Inflammatory macrophage treated with lipopolysaccharide for 4 hours (primary cell): ENCODE measurements at places on chromosomes 7 and 10.

DNA sequence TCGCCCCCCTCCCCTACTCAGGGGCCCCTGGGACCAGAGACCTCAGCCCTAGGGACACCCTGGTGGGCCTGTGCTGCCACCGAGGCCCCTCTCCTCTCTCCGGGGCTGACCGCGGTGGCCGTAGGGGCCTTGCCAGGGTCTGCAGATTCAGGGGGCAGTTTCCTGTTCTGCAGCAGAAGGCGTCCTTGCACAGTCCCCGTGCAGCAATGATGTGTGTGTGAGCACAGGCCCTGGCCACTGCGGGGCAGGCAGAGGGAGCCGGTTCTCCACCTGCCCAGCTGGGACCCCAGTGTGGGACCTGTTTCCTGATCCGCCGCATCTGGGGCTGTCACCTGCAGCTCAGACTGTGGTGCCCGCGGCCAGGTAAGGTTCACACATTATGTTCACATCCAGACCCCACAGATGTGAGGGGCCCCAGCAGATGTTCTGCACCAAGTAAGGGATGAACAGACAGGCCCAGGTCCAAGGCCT, 60.7 kb upstream of the DNAJB6 start:
- no peak for DNase-seq

GRCh38 chr7:121376979-121377378, 19.1 kb downstream of the FAM3C start:
- peak; percentile 20 for DNase-seq

DNA sequence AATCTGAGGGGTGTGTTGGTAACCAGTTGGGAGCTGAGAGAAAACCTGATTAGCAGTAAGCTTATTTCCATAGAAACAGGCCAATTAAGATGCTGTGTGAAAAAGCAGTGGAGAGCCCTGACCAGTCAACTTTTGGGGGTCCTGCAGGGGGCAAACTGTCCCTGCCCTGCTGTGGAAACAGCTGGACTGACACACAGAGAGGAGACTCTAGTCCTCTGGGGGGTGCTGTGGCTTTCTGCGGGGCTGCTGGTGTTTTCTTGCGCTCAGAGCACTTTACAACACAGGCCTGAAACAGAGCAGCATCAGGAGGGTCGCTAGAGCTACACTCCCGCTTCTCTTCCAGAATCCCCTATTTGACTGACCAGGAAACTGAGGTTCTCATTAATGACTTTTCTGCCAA, 546.9 kb upstream of the GALNT17 start:
- DNase-seq: no peak

- no peak for DNase-seq
Observed at GRCh38 chr10:9010931-9011670, 956.6 kb downstream of the GATA3 start.

DNA sequence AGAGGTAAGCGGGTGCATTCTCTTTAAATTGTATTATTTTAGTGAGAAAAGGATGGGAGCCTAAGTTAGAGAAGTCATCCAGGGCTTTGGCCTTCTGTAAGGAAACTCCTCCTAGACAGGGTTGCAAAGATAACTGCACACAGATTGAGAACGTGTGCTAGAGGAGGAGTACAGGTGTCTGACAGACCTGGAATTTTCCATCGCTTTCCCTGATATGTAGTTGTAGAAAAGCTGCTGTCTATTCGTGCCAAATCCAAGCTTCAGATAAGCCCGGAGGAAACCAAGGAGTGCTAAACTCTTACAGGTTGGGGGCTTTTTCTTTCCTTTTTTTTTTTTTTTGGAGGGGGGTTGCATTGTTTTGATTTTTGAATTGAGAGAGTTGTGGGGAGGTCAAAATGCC, 23.1 kb downstream of the LRRC4 start:
- DNase-seq: no peak

DNA sequence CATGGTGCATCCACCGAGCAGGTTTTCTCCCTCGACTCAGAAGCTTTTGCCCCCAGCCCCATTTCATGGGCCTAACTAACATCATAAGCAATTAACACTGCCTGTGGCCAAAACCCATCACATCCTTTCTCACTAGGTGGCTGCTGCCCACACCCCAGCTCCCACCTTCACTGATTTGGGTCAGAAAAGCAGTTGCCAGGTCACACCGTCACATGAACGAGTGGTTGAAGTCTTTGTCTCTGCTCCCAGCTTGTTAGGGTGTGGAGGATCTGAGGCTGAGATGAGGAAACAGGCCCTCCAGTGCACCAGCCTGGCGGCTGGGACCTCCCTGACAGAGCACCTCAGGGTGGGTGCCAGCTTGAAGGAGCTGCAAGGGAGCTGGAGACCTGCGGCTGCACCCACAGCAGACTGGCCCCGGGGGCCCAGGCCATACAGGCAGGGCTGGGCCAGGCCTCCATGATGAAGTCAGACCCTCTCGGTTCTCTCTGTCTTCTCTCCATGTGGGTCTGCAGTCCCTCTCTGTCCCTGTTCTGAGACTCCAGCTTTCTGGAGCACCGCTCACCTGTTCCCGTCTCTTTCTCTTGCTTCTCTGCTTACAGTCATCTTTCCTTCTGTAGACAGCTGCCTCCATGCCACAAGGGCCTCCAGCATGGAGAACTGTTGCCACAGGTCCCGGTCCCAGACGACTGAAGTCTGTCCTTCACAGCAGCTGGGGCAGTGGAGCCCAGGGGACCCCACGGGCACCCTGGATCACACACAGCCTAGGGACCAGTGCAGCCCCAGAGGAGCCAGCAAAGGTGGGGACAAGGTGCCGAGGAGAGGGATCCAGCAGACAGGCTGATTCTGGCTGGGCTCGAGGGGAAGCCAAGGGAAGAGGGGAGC, 13.8 kb upstream of the INPP5A start:
- DNase-seq: no peak

DNA sequence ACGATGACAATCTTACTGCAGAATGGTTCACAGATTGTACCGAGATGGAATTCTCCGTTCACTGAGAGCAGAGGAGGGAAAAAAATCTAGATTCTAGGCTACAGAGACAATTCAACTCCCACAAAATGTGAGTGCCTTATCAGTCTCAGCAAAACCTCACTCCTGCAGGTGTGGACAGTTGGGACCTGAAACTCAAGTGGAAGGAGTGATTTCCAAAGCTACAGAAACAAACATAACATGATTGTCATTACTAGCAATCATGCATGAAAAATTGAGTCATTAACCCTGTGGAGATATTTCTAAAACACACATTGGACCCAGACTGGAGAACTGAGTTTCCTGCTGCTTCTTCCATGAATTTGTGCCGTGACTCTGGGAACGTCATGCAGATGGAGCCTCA, 70.3 kb downstream of the CALML3 start:
- no peak for DNase-seq

- DNase-seq: peak; percentile 50
Observed at GRCh38 chr7:149791-150636, 42.4 kb upstream of the FAM20C start.

DNA sequence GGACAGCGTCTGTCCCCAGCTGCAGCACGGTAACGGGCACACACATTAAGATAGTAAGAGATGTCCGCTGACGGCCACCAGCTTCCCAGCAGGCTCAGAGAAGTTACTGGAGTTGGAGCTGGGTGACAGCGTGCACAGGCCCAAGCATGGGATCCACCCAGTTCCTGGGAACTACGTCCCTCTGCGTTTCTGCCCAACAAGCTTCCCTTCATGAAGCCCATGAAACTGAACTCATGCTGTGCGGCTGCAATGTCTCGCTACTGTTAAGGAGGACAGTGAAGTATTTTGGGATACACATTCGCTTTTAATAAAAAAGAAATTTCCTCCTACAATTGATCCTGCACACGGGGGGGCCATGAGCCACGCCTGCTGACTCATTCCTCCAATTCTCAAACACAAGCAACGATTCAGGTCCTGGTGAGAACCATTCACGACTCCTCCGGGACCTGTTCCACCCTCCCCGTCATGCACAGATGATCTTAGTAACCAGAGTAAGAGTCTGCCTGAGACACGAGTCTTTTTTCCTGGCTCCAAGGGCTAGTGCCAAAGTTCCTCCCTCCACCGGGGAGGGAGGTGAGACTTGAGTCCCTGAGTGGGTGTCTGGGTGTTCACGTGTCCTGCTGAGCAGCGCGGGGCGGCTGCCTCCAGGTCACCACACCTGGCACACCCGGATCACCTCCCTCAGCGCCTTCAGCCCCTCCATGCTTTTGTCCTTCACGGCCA, 2.6 kb downstream of the PSMG3 start:
- no peak for DNase-seq

GRCh38 chr7:16847381-16847860, 34.4 kb downstream of the AGR3 start:
- DNase-seq: no peak

DNA sequence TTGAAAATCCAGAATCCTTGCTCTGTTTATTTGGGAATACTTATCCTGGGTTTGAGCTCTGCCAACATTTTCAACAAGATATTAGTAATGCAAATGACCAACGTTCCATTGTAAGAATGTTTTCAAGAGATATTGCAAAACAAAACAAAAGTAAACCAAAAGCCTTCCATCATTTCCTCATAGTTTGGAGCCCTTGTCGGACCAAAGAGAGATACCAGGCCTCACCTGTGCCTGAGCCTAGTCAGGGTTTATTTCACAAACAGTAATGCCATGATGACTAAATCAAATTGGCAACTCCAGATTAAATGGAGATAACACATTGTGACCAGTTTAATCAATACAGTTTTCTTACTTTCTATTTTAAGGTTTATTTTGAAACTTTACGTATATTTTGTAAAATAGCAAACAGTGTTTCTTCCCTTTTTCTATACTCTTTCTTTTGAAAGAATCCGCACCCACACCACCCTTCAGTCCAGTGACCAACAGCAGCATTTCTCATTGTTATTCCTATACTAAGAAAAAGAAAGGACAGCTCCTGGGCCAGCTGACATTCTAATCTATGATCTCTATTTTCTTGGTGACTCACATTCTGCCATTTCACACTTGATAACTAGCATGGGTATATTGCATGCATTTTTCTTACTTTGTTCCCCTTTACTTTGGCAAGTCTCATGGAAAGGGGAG, 168.5 kb upstream of the MEOX2 start:
- DNase-seq: no peak

GRCh38 chr7:105978035-105978434, 15.0 kb downstream of the CDHR3 start:
- no peak for DNase-seq

GRCh38 chr10:35353395-35353794, 17.1 kb downstream of the CCNY start:
- no peak for DNase-seq

GRCh38 chr10:117272195-117273076, 31.5 kb downstream of the SLC18A2 start:
- no peak for DNase-seq

GRCh38 chr7:35256256-35257175, 2.6 kb upstream of the TBX20 start:
- DNase-seq: no peak

GRCh38 chr7:157233677-157234076, 95.0 kb downstream of the UBE3C start:
- no peak for DNase-seq

- DNase-seq: no peak
Observed at GRCh38 chr7:121516821-121517220, 120.7 kb upstream of the FAM3C start.

GRCh38 chr10:112536663-112537062, 89.6 kb downstream of the VTI1A start:
- no peak for DNase-seq

DNA sequence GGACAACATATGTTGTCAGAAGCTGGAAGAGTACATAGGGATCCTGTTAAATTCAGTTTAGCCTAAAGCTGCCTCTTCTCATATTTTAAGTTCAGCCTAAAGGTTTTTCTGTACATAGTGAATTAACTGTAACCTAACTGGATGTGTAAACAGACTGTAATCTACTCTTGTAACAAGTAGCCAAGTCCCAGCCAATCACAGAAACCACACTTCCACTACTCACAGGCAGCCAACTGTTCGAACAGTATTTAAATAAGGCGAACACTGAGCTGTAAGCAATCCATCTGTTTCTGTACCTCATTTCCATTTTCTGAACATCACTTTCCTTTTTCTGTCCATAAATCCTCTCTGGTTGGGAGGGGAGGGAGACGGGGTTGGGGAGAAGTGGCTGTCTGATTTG, 15.0 kb upstream of the STN1 start:
- no peak for DNase-seq

DNA sequence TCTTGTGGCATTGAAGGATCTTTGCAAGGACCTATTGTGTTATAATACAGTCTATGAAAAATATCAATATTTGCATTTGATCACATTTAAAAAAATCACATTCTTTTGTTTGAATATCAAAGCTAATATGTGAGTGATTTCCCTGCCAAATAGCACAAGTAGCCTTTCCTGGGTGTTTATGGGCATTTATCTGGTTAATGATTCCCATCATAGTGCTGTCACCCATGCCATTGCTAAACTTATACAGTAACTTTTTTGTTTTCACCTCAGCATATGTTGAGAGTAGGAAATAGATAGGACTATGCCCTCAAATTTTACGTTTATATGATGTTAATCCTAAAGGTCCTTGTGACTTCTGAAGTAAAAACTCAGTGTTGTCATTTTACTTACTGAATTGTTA, 136.9 kb downstream of the CFTR start:
- DNase-seq: no peak

GRCh38 chr7:157116762-157117161, 22.0 kb upstream of the UBE3C start:
- DNase-seq: peak; percentile 64

GRCh38 chr10:78774999-78775711, 293.6 kb upstream of the ZMIZ1 start:
- no peak for DNase-seq

GRCh38 chr10:124222318-124222987, 129.1 kb upstream of the CHST15 start:
- DNase-seq: no peak

GRCh38 chr10:131802156-131802915, 98.5 kb upstream of the PPP2R2D start:
- no peak for DNase-seq

DNA sequence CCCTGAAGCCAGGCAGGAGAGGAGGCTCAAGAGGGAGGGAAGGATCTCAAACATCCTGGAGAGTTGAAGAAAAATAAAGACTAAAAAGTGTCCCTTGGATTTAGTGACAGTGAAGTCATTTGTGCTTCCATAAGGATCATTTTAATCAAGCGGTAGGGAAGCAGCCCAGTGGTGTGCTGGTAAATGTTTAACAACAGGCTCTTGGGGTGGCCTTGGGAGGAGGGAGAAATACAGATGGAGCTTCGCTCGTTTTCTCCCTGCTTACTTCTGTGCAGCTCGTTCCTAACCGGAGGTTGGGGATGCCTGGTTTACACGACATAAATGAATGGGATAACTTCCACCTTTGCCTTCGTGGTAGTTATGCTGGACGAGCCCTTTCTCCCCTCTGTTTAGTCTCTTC, 140.0 kb downstream of the CAMK1D start:
- no peak for DNase-seq

- no peak for DNase-seq
Observed at GRCh38 chr10:4384245-4384644, 441.8 kb upstream of the AKR1E2 start.

GRCh38 chr10:122140461-122140902, 130.6 kb upstream of the BTBD16 start:
- no peak for DNase-seq

DNA sequence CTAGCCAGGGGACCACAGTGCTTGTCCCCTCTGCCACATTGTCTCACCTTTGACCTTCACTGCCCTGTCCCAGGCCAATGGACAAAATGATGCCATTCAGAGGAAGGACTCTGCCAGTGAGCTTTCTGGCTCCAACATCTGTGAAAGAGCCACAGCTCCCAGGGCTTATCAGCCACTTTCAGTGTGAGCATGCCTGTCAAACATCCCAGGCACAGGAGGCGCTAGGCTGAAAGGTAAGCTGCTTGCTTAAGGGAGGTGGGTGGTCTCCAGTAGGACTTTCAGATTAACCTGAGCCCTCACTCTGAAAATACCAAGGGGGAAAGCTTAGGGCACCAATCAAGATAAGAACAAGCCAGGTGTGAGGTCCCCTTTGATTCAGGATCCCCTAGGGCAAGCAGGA, 59.8 kb upstream of the GDF10 start:
- DNase-seq: no peak

- no peak for DNase-seq
Observed at GRCh38 chr7:28986028-28986764, 28.1 kb upstream of the TRIL start.
